Left forelimb (tissue), 1 donor: ENCODE measurements at places on chromosomes 2 and 18.

- DNase-seq = no peak
Measured at GRCh38 chr2:110727923-110728322, 4.5 kb upstream of the ACOXL start.

DNA sequence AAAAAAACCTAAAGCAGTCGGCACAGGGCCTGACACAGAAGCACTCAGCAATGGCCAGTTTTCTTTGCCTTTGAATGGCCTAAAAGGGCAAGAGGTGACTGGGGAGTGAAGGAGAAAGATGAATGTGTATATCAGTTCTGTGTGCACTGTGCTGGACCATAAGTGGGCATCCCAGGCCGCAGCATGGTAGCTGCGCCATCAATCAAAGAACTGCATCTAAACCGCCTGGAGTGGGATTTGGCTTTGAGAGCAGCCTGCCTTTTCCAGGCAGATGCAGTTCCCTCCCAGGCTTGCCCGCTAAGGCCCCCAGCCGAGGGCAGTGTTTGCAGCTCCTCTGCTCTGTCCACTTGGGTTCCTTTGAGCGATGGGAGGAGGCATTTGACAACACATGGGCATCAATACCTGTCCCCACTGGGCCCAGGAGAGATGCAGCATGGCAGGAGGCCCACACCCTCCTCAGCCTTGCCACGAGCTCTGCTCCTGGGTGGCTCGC lies 144.1 kb downstream of the FAM210A start:
- no peak for DNase-seq

DNA sequence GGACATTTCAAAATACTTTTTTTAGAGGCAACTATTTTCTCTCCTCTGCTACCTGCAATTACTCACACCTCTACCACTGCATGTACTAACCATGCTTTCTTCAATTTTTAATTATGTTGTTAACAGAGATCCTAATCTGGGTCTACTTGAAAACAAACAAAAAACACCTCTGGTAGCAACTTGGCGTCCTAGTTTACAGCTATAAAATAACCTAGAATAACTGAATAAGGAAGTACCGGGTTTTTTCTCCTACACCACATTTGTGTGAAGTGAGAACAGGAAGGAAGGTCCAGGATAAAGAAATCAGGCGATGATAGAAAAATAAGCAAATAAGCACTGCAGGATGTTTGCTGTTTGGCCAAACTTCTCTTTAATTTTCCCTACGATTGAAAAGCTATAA lies 633.5 kb downstream of the LRP1B start:
- no peak for DNase-seq

- no peak for DNase-seq
Measured at GRCh38 chr2:144466637-144467036, 53.3 kb downstream of the ZEB2 start.

DNA sequence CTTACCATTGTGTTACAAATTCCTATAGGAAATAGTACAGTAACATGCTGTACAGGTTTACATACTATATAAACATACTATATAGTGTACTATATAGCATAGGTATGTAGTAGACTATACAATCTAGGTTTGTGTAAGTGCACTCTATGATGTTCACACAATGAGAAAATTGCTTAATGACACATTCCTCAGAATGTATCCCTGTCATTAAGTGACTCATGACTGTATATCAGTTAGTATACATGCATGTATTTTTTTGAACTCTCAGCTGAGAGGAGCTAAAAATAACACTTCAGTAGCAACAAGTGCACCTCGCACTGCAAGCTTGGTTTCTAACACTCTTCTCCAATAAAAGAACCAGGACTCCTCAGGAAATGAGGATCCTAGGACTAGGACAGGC lies 19.5 kb upstream of the ASXL3 start:
- no peak for DNase-seq

- peak; percentile 73 for DNase-seq
Measured at GRCh38 chr18:13382366-13382953, 163.9 kb downstream of the LDLRAD4 start.

DNA sequence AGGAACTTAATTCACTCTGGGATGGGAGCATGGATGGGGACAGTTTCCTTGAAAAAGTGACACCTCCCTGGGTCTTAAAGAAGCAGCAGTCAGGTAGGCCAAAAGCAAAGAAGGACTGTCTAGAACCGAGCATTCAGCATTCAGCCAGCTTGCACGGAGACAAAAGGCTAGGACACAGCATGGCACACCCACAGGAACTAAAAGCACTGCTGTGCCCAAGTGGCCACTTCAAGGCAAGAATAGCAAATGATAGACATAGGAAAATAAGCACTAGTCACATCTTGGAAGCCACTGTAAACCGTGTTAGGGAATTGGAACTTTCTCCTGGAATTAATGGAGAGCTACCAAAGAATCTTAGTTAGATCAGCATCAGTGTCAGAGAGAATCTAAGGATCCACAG lies 47.0 kb downstream of the LRP2 start:
- DNase-seq = no peak
